ENCODE measurements at places on chromosomes 16 and 17. TPM values are rescaled to one million over a fixed set of nuclear protein-coding genes. Genes with fewer than 3 reads are reported as not detected.

DNA sequence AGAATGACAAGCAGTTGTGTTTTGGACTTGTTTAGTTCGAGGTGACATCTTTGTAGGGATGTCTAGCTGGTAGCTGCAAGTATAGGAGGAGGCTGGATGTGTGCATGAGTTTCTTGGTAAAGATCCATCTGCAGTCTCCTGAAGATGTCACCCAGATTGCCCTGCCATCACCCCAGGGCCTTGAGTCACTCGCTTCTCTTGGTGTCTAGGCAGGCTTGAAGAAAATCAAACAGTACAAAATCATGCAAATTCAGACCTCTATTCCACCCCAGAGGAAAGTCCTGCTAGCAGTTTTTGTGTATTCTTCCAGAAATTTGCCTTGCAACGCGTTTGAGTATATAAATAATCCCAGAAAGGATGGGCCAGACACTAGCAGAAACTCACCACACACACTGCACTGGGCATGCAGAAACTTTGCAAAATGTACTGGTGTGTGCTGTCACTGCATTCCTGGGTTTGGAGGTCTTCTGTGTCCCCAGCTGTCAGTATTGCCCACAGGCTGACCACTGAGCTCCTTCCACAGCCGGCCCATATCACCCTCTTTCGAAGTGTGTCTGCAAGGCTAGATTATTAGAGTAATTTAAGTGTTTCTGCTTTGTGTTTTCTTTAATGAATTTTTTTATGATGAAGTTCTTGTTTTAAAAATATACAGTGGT lies 51.5 kb downstream of the TENT4B start:
- no peak for DNase-seq

GRCh38 chr17:2124391-2124790 lies 69.5 kb downstream of the HIC1 start:
- no peak for DNase-seq

Gene SLC52A1
- total RNA-seq, result 0.14 TPM

DNA sequence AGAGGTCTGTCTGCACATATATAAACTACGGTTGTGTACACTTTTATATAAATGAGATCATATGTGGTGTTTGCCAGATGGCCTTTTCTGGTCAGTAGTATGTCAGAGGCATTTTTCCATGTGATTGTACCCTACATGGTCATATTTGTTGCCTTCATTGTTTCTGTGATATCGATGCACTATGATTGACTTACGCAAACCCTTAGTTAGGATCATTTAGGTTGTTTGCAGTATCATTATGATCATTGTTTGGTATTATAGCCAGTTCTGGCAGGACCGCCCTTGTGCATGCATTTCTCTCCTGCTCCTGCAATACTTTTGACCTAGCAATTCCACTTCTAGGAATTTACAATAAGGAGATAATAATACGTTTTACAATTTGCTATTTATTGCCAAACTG lies 169.1 kb downstream of the MSI2 start:
- DNase-seq, result no peak

GRCh38 chr16:68825427-68825826 lies 17.9 kb upstream of the TANGO6 start:
- DNase-seq, result no peak

Gene KRT31
- total RNA-seq, result not detected

DNA sequence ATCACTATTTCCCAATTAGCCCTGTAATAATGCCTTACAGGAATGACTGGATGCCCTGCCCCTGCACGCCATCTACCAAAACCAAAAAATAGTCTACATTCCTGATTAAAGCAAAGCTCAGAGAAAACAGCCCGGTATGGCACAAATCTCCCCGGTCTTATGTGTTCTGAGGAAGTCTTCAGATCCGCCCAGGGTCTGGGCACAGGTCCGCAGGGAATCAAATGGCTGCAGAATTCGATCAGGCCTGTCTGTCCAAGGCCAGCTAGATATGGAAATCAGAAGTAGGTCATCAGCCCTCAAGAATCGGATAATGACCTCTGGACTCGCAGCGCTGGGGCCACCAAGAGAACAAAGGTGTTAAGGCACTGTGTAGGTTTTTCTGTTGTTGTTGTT lies 171.0 kb downstream of the ZFHX3 start:
- DNase-seq, result no peak

GRCh38 chr17:2094891-2095535 lies 40.1 kb downstream of the HIC1 start:
- DNase-seq, result no peak

DNA sequence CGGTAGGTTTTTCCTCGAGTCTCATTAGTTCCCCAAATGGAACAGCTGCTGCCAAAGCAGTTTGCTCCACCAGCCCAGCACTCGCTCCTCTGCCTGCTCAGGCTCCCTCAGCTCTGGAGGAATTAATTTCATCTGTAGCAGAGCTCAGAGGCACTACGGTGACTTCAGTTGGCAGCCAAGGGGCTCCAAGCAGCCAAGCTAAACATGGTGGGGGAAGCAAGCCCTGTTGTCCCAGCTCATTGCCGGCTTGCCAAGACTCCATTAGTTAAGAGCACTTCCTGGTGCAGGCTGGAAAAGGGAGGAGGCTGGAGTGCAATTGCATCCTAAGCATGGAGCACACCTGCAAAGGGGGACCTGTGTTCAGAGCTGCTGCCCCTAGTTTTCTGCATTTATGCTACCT lies 78.7 kb upstream of the GPRC5B start:
- DNase-seq, result no peak

Gene GLP2R
- total RNA-seq, result not detected

GRCh38 chr17:48505788-48506187 lies 25.0 kb downstream of the HOXB1 start:
- DNase-seq, result peak; percentile 60

- no peak for DNase-seq
These were observed 452.5 kb upstream of the CCL2 start for GRCh38 chr17:33802349-33803198.

Gene MAFG
- 30.3 TPM for total RNA-seq

Gene MYADML2
- not detected for total RNA-seq

Gene RAC3
- total RNA-seq, result 15.4 TPM

- no peak for DNase-seq
These were observed 4.2 kb downstream of the CCL3 start for GRCh38 chr17:36085765-36086164.

DNA sequence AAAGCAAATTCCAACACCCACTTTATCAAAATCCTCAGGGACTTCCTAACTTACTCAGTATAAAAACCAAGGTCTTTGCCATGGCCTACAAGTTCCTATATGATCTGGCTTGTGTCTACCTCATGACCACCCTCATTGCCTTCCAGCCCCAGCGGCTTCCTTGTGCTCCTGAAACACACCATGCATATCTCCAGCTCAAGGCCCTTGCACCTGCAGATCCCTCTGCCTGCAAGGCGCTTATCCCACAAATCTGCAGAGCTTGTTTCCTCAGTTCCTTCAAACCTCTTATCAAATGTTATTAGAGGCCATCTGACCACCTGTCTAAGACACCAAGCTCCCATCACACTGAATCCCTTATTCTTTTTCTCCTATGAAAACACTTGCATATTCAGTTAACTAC lies 2.6 kb downstream of the BBS2 start:
- DNase-seq, result no peak

Gene UBE2Z
- 85.2 TPM for total RNA-seq

GRCh38 chr17:20200016-20200795 lies 191.0 kb downstream of the SPECC1 start:
- no peak for DNase-seq

GRCh38 chr17:49486012-49486641 lies 9.0 kb upstream of the NGFR start:
- no peak for DNase-seq

Gene PPP1R27
- not detected for total RNA-seq

Gene GLIS2
- 2.1 TPM for total RNA-seq
